ENCODE measurements at places on chromosomes 3 and 15.
A peak's percentile ranks its signal among the peaks of the same experiment; 100 is the strongest.

- no peak for DNase-seq
Measured at GRCh38 chr3:30555968-30556367, 50.4 kb upstream of the TGFBR2 start.

- no peak for DNase-seq
Measured at GRCh38 chr3:196513697-196514349, 1.3 kb downstream of the SMCO1 start.

- no peak for DNase-seq
Measured at GRCh38 chr15:35067496-35068347, 17.4 kb downstream of the NANOGP8 start.

GRCh38 chr3:159846255-159846654 is 142.4 kb upstream of the IL12A start:
- DNase-seq = no peak

DNA sequence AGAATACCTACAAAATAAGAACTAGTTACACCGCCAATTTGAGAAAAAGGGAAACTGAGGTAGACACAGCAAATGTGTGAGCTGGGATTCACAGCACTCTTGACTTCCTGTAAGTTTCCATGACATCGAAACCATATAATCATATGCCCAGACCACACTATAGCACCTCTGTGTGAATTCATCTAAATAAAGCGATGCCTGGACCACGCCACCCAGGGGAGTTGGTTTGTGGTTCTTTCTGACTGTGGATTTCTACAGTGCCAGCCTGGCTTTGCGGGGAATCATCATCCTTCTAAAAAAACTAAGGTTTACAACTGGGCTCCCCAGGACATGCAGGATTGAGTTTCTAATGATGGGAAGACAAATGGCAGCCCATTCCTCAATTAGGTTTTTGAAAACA is 23.5 kb upstream of the CA12 start:
- DNase-seq = no peak

GRCh38 chr3:121073011-121073410 is 165.0 kb downstream of the STXBP5L start:
- DNase-seq = no peak

DNA sequence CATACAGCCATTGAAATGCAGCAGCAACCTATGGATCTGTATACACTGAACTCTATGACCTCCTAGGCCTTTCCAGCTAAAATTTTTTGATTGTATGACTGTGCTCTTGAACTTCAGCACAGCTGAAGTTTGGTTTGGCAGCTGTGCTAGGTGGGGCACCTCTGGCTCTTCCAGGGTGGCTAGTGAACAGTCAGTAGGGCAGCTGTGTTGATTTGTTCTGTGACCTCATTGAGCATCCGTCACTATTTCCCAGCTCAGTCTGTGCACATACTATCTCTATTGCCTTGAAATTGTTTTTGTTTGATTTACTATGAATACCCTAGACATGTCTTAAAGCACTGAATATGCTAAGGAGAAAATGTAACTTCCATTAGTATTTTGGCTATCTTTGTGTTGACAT is 363.2 kb upstream of the NAALADL2 start:
- DNase-seq = peak; percentile 76

- DNase-seq = no peak
Measured at GRCh38 chr3:120649830-120650233, 32.2 kb downstream of the HGD start.

DNA sequence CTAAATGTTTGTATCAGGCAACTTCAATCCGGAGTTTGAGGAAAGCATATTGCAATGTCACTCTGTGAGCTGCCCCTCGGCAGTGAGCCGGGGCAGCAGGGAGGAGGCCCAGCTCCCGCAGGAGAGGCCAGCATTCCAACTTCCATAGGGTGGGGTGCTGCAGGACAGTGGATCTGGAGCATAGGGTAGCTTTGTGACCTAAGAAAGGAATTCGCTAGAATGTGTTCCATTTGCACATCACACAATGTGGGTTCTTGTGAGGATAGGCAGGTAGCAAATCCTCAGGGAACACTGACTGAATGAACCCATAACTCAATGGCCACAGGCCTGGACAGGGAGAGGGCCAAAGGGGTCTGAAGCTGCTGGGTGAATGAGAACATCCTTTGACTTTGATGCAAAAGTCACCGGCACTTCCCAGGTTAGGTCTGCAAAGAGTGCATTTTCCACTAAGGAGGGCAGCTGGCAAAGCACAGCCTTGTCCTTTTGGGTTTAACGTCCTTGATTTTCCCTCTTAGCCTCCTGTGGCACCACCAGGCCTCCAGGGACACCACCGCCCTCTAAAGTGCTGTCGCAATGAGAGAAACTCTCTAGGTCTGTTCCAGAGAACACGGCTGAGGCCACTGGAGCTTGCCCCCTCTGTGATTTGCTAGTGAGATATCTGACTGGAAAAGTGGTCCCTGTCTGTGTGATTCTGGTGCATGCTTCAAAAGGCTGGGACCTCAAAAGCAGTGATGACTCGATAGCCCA is 36.2 kb downstream of the GABRB3 start:
- DNase-seq = no peak

DNA sequence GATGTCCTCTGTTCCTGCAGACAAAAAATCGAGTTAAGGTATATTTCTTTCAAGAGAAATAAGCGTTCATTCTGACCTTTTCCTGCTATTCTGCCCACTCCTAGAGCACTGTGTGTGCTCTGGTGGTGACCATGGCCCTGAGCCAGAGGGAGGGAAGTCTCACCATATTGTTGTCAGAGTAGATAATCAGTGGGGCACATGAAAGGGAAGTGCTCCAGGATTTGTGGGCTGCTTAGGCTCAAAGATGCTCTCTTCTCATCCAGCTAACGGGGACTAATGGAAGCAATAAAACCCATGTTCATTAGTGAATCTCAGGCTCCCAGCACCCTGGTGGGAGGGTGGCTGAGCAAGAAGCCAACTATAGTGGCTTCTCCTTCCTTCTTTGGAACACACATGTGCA is 70.7 kb upstream of the EOMES start:
- DNase-seq = no peak

GRCh38 chr3:194101592-194102432 is 34.1 kb upstream of the HES1 start:
- no peak for DNase-seq

GRCh38 chr3:190585805-190586630 is 72.1 kb downstream of the IL1RAP start:
- no peak for DNase-seq

DNA sequence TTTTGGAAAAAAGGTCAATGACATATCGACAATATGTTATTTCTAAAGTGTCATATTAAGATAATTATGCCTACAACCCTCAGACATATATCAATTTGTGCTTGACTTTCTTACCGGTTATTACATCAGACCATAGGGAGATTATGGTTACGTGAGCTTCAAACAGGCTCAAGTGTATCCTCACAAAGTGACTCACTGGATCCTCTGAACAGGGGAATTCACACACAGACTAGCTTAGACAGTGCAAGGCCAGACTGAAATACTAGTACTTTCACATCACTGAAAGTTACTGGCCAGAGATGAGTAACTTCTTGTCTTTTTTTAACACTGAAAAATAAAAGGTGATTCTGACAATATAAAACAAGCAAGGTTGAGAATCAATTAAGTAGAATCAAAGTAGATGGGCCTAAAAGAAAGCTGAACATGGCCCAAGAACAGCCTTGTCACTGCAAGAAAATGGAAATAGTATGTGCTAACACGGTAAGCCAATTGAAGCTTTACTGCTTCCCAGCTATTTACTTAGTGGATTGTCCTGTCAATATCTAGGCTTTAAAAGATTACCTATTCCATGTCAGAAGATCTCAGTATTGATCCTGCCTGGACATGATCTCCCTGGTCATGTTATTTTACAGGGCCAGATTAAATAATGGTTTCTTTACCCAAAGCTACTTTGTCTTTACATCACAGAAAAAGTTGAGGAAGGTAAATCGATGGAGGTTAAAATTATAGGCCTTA is 848.6 kb downstream of the ROBO1 start:
- DNase-seq = no peak

GRCh38 chr3:71657831-71658530 is 67.2 kb downstream of the EIF4E3 start:
- DNase-seq = no peak

DNA sequence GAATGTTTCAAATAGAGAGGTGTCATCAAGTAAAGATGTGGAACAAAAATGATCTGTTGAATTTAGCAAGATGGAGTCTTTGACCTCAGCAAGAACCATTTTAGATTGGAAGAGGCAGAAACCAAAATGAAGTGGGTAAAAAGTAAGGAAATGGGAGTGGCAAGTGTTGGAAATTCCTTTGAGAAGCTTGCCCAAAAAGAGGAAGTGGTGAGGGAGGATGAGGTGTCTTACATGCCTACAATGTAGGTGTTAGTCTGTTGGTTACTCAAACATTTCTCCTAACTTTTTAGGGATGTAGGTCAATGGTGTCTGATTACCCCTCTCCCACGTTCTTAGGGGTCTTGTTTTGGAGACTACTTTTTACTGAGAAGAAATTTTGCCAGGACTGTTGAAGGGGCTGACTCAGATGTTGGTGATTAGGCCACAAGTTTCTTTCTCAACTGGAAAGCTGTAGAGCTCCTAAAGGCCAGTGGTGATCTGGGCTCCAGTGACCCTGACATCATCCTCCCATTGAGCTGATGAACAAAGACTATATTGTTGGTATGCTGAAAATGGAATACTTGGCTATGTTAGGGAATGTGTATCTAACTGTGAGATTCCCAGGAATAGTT is 5.1 kb downstream of the PPP2R3A start:
- no peak for DNase-seq

DNA sequence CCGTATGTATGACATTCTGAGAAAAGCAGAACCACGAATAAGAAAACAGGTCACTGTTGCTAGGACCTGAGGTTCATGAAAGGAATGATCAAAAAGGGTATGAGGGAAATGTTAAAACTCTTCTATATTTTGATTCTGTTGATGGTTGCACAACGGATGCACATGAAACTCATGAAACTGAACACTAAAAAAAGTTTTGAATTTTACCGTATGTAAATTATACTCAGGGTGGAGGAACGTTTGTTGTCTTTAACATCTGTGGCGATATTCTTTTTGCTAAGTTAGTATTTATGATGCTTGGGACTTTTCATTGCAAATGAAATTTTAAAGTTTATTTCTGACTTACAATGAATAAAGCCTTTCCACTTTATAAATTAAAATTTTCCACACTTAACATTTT is 55.4 kb downstream of the STAG1 start:
- no peak for DNase-seq

DNA sequence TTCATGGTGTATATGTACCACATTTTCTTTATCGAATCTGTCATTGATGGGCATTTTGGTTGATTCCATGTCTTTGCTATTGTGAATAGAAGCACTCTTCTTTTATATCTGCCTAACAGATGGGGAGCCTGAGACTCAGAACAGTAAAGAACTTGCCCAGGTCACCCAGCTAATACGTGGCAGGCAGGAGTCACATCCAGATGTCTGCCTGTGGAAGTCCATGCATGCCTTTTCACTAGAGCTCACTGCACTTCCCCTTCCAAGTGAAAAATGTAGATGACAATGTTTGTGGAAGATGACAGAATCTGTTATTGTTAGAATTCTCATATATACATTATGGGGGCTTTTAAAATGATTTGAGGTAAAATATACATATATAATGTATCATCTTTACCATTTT is 165.0 kb downstream of the PDZRN3 start:
- no peak for DNase-seq

GRCh38 chr3:71453822-71454511 is 129.6 kb downstream of the FOXP1 start:
- DNase-seq = no peak

DNA sequence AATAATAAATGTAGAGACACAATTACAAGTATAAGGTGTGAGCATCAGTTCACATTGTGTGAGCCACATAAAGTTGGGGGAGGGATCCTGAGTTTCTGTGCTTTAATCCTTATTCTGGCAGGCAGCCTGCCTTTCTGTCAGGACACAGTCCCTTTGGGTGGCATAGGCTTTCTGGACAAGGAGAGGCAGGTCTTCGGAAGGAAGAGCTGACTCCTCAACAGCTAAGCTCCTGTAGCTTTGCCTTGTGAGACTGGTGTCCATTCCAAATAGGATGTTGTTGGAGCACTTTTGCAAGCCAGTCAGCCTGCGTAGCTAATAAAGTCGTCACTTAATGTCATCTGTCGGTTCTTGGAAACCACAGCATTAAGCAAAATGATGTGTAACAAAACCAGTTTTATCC is 151.9 kb upstream of the MCTP2 start:
- DNase-seq = no peak

DNA sequence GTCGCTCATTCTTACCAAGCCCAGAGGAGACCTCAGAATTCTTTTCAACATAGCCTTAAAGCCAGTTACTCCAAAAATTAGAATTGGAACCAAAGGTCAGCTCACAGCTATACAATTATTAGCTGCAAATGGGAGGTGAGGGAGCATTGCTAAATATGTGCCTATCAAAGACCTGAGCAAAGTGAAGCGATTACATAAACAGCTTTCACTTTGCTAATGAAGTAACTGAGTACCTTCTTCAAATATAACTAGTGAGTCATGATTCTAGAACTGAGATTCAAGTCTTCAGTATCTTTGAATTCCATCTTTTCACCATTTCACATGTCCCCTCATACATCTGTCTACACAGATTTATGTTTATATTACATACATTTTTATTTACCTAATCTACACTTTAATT is 122.6 kb downstream of the P2RY1 start:
- no peak for DNase-seq

GRCh38 chr15:100266166-100266565 is 75.6 kb downstream of the ADAMTS17 start:
- no peak for DNase-seq

- DNase-seq = peak; percentile 5
Measured at GRCh38 chr3:58683001-58683458, 16.5 kb upstream of the FAM3D start.

DNA sequence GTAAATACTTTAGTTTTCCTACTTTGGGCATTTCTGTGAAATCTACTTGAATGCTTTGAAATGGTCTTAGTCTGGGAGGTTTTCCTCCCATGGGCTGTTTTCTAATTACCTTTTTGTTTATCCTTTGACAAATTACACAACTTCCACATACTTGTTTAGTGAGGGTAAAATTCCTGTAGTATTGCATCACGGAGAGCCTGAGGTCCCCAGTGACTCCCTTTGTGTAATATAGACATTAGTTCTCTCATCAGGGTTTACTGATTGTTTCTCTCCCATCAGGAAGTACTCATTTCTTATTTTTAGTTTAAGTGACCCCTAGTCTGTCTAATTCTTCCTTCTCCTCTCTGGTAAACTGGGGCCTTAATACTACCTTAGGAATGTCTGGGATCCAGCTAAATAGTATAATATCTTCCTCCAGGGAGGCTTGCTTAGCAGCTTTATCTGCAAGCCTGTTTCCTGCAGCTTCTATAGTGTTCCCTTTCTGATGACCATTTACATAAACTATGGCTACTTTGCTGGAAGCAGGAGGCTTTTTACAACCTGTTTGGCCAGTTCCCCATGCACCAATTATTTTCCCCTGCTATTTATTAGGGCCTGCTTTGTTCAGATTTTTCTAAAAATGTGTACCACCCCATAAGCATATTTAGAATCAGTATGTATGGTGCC is 87.2 kb upstream of the XCR1 start:
- DNase-seq = no peak

- no peak for DNase-seq
Measured at GRCh38 chr15:93286446-93286845, 197.4 kb upstream of the RGMA start.

Measured in SHP77 treated with DMSO at 0.1 percent for 48 hours (cell line).